IMR-90 (cell line): ENCODE measurements at places on chromosomes 3 and 15. TPM values are rescaled to one million over a fixed set of nuclear protein-coding genes. Genes with fewer than 3 reads are reported as not detected.

The COPS2 gene
- 75.6 and 103 TPM in 2 replicates for total RNA-seq

The ZNF774 gene
- total RNA-seq = 1.1 TPM in 2 replicates

The IL17RB gene
- total RNA-seq = under 0.01 TPM in 1 of 2 replicates, not detected in the other

The GOLGA8Q gene
- total RNA-seq = 0.18 and 0.28 TPM in 2 replicates

The ITIH1 gene
- not detected in 2 replicates for total RNA-seq

The ACAA1 gene
- 19.4 and 30.8 TPM in 2 replicates for total RNA-seq

The PTPN9 gene
- total RNA-seq = 20.0 and 26.5 TPM in 2 replicates
